ENCODE measurements at places on chromosomes 6 and 20. TPM values are rescaled to one million over a fixed set of nuclear protein-coding genes. Genes with fewer than 3 reads are reported as not detected.

The SNAP25 gene
- total RNA-seq, result 5.6 TPM

The VNN1 gene
- total RNA-seq, result 2.0 TPM

The BMP2 gene
- total RNA-seq, result 8.6 TPM

The TAGAP gene
- total RNA-seq, result 8.1 TPM

The LRRC1 gene
- 52.5 TPM for total RNA-seq

The ULBP1 gene
- total RNA-seq, result not detected

The TDP2 gene
- total RNA-seq, result 28.7 TPM

The MSH5 gene
- 11.0 TPM for total RNA-seq

The LY6G6C gene
- total RNA-seq, result not detected

The BCL2L1 gene
- total RNA-seq, result 57.2 TPM

The RTN4IP1 gene
- 2.9 TPM for total RNA-seq

The SLCO4A1 gene
- total RNA-seq, result 45.9 TPM

The CENPQ gene
- 1.7 TPM for total RNA-seq

The ACOT8 gene
- 50.6 TPM for total RNA-seq

The LY6G6F gene
- total RNA-seq, result not detected

The TNFRSF21 gene
- 30.4 TPM for total RNA-seq

The WFDC2 gene
- total RNA-seq, result 2.2 TPM

The CYP21A2 gene
- 9.3 TPM for total RNA-seq

The HFE gene
- total RNA-seq, result 7.6 TPM

The FLRT3 gene
- total RNA-seq, result 4.7 TPM

The ULBP3 gene
- total RNA-seq, result 1.7 TPM

The TAF11 gene
- 11.3 TPM for total RNA-seq

The HLA-DOA gene
- 30.2 TPM for total RNA-seq

The SMLR1 gene
- total RNA-seq, result not detected

The ZSCAN23 gene
- 0.98 TPM for total RNA-seq

The ABHD16B gene
- not detected for total RNA-seq

The CD109 gene
- 29.0 TPM for total RNA-seq

The COL21A1 gene
- total RNA-seq, result 16.7 TPM

The PRIM2 gene
- total RNA-seq, result 6.9 TPM

The BCAS1 gene
- 2.7 TPM for total RNA-seq

The AHI1 gene
- 28.7 TPM for total RNA-seq

The PRR18 gene
- not detected for total RNA-seq

The DEF6 gene
- total RNA-seq, result 23.1 TPM

The NFS1 gene
- 15.2 TPM for total RNA-seq

The SLC22A1 gene
- total RNA-seq, result 1.2 TPM

The CHRNA4 gene
- 0.25 TPM for total RNA-seq

The AGER gene
- 8.1 TPM for total RNA-seq

The TMEM217 gene
- not detected for total RNA-seq

The BTBD3 gene
- total RNA-seq, result 45.9 TPM

The ECT2L gene
- total RNA-seq, result not detected

The PI3 gene
- total RNA-seq, result 234 TPM

The KCNK5 gene
- total RNA-seq, result 16.7 TPM

The PRND gene
- total RNA-seq, result not detected

The BMP7 gene
- 17.2 TPM for total RNA-seq

The ERVFRD-1 gene
- 0.25 TPM for total RNA-seq

The EBF4 gene
- total RNA-seq, result 23.1 TPM

The C20orf204 gene
- 0.98 TPM for total RNA-seq

The GSTA2 gene
- not detected for total RNA-seq

The FNDC11 gene
- total RNA-seq, result not detected

The KCNK15 gene
- 1.5 TPM for total RNA-seq

The HLA-DRB5 gene
- 4.7 TPM for total RNA-seq

The LHFPL5 gene
- total RNA-seq, result not detected

The TGM3 gene
- total RNA-seq, result 27.7 TPM

The TBCC gene
- 16.7 TPM for total RNA-seq

The ALDH5A1 gene
- total RNA-seq, result 14.2 TPM

Data from vagina (tissue), 2 donors.